ENCODE measurements at places on chromosomes 1 and 21. TPM values are rescaled to one million over a fixed set of nuclear protein-coding genes. Genes with fewer than 3 reads are reported as not detected.

The CAMK2N1 gene
- 5.6 TPM for total RNA-seq

The STIL gene
- 4.8 TPM for total RNA-seq

The C8B gene
- not detected for total RNA-seq

The LPAR3 gene
- 1.6 TPM for total RNA-seq

The GUCA2B gene
- total RNA-seq = not detected

The WNT2B gene
- total RNA-seq = 6.0 TPM

The CDKN2C gene
- total RNA-seq = 27.1 TPM

The PATJ gene
- total RNA-seq = 193 TPM

The HHAT gene
- 3.8 TPM for total RNA-seq

The SPRR3 gene
- not detected for total RNA-seq

The GIPC2 gene
- total RNA-seq = 3.6 TPM

The HSD3B2 gene
- total RNA-seq = not detected

The LAD1 gene
- total RNA-seq = not detected

The ST7L gene
- 36.0 TPM for total RNA-seq

The OLIG2 gene
- not detected for total RNA-seq

All from breast epithelium (tissue), 4 donors.